ENCODE measurements at places on chromosomes 2 and 18.

DNA sequence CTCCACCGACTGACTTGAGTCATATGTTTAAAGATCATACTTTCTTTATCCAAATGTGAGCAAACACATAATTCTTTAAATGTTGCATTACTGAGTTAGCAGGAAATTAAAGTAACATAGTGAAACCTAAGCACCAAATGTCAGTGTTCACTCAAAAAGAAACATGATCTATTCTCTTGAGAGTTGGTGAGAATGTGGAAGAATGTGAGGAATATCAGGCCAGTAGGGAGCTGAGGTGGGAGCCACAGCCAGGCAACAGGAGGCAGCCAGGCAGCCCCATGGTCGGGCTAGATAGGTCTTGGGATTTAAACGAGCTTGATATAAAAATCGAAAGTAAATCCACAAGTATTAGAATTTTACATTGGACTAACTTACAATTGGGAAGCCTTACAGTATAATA, 198.1 kb upstream of the SH3BP4 start:
- DNase-seq, result no peak

GRCh38 chr18:48994044-48994651, 43.4 kb upstream of the SMAD7 start:
- no peak for DNase-seq

GRCh38 chr18:52652391-52652790, 312.4 kb downstream of the DCC start:
- DNase-seq, result no peak

- no peak for DNase-seq
Observed at GRCh38 chr2:181123798-181124231, 143.4 kb downstream of the UBE2E3 start.

DNA sequence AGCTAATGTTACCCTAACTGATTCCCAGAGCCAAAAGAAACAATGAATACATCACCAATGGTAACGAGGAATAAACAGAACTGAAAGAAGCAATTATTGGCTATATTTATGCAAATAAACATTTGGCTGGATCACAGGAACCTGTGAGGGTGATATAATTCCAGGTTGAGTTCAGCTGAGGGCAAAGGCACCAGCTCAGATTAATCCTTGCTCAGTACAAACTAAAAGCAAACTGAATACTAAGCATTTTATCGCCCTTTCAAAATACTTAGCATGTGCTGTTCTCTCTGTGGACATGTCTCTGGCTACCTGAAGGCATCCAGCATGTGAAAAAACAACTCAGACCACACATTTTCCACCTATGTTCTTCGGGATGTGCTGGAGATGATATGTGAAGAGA, 791.7 kb downstream of the METTL4 start:
- DNase-seq, result no peak

DNA sequence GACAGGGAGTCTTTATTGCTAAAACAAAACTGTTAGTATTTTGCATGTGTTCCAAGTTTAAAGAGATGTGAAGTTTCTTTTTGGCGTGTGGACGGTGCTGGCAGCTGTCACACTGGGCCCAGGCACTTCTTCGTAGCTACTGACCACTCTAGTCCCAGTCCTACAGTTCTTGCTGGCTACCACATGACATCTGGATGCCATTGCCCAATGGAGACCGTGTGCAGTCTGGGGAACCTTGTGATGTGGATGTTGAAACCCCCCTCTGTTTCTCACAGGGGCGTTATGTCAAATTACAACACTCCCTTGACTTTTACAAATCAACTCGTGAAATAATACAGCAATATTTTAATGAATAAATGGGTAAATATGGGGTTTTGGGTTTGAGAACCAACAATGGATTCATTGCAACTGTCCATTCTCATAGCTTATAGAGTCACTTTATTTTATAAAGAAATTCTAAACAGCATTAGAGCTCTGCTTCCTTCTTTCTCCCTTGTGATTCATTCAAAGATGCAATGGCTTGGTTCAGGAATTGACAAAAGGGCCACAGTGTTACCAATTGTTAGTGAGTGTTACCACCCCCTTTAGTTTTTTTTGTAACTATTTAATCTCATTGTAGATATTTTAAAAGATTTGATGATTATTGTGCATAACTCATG, 1.2 kb downstream of the GPD2 start:
- no peak for DNase-seq

DNA sequence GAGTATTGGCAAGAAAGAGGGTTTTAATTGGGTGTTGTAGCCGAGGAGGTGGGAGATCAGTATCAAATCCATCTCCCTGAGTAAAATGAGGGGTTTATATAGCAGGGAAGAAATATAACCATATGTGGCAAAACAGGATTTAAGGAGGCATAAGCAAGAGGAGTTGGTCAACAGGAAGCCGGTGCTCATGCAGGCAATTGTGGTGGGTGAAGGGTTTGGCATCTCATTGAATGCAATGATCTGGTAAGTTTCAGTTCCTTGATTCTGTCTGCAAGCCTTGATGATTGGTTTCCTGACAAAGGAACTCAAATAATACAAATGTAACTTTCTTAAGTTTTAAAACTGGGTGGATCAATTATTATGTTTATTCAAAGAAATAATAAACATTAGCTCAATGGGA, 564.4 kb upstream of the LINC00305 start:
- no peak for DNase-seq

DNA sequence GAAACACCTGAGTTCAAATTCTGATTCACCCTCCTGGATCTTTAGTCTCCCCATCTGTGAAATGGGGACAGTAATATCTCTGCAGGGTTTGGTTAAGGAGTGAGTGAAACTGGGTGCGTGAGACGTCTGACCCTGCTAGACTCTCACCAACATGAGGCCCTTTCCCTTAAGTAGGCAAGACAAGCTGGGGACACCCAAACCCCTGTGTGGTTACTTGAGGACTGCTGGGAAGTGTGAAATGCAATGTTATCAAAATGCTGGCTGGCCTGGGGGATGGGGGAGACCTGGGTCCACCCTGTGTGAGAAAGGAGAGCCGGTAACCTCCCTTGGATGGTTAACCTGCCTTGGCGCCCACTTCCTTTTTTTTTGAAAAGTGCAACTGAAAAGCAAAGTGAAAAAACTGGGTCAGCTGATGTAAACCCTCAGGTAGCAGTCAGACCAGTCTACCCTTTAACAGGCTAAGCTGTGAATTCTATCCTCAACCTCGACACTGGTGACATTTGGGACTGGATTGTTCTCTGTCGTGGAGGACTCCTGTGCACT, 82.3 kb downstream of the INPP5D start:
- DNase-seq, result no peak

Measured in NCI-H187 treated with DMSO at 0.1 percent for 48 hours (cell line).